ENCODE measurements at places on chromosomes 5 and 9.

GRCh38 chr5:58450811-58451629 lies 8.9 kb downstream of the PLK2 start:
- no peak for DNase-seq

DNA sequence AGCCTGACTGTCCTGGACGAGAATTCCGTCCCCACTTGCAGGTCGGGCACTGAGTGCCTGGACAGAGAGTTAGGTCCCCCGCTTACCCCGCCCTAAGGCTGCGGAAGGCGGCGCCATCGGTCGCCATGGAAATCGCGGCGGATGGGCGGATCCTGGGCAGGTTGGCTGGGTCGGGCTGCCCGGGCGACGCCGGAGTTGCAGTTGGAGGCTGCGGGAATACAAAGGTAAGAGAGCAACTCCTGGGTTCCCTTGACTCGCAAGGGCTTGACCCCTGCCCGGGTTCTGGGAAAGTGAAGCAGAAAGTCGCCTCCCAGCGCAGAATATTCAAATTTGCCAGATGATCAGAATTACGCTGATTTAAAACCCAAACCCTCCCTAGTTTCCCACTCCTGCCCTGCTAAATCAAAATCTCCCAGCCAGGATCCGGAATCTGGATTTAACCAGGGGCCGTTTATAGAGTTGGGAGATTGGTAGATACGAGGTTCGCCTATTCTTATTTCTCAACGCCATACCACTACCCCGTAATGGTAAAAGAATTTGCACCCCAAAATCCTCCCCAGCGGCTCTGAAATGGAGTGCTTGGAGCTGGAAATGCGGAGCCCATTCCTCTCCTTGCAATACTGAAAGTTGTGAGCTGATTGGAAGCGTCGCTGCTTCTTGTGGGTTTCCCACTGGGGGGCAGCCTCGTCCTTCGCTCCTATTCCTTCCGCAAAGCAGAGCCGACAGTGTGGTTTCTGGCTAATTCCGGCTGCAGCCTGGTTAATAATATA lies 156.4 kb upstream of the RASEF start:
- DNase-seq = no peak

DNA sequence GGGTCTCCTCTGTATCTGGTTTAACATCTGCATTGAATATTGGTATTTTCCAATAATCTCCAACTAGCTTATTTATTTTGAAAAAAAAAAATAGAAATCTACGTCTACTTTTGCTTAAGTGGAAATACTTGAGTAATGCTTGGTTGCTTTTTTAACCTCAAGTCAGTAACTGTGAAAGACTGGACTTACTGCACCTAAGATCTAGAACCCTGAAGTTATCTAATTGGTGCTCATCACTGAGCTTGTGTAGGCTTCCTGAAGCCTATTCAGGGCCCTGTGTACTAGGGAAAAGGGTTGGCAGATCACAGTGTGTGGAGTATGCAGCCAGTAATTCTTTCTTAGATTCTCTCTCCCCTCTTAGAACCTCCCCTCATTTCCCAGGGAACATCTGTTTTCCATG lies 16.2 kb downstream of the SLC1A1 start:
- no peak for DNase-seq

DNA sequence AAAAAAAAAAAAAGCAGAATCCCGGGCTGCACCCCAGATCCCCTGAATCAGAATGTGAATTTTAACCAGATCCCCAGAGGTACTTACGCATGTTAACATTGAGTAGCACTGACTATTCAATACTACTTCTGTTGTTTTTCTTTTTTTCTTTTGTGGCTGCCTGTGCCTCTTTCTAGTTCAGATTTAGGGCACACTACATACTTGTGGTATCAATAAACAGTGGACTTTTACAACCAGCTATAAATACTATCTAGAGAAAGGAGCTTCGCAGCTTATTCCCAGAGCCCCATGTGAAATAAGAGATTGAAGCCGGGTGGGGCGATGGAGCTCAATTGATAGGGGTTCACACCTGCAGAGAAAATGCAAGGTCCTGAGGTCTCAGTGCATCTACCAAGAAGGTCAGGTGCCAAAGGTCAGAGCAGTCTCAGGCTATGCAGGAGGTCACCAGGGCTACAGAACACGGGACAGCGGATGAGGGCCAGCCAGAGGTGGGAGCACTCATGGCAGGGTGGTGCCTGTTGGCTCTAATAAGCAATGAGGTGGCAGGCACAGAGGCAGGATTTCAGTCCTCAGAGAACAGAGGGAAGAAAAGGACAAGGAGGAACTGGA lies 22.3 kb downstream of the WWC1 start:
- no peak for DNase-seq

DNA sequence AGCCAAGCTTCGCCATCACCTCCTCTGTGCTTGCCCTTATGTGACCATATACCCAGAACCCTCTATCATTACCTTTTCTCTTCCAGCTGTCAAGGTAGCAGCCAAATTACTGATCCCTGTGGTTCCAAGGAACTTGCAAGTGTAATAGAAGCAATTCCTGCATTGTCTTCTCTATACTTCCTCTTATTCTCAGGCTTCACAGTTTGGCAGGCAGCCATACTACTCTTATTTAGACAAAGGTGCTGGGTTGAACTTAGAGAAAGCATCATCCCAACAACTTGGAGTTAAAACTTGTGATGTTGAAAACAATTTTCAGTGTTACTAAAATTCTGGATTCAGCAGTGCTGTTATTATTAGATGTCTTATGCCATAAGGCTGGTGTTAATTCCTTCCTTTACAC lies 93.2 kb downstream of the NLN start:
- DNase-seq = no peak

- DNase-seq = no peak
These were observed 22.0 kb downstream of the CCNH start for GRCh38 chr5:87390576-87391199.

DNA sequence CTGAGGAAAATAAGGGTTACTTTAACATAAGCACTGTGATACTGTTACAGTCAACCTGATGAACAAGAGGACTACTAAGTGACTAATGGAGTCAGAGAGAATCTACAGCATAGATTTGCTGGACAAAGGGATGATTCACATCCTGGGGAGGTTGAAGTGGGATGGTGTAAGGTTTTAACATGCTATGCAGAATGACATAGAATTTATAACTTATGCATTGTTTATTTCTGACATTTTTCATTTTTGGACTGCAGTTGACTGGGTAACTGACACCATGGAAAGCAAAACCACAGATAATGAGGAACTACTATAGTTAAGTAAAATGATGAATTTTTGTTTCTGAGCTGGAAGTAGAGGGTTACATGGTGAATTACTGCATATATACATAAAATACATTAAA lies 389.2 kb downstream of the MAT2B start:
- DNase-seq = no peak
